ENCODE measurements at places on chromosomes 2 and 18.

DNA sequence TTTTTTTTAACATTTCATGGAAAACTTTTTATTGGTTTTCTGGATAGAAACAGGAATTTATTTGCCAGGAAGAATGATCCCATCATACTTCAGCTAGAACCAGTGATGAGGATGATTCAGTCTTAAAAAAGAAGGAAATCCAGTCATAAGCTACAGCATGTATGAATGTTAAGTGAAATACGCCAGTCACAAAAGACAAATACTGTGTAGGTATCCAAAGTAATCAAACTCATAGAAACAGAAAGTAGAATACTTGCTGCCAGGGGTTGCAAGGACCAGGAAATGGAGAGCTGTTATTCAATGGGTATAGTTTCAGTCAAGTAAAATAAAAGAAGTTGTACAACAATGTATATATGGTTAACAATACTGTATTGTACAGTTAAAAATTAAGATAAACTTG, 21.3 kb downstream of the PSME4 start:
- DNase-seq: no peak

- no peak for DNase-seq
Measured at GRCh38 chr2:9225806-9226205, 19.2 kb downstream of the ASAP2 start.

- DNase-seq: no peak
Measured at GRCh38 chr2:67888351-67889005, 174.3 kb downstream of the C1D start.

- DNase-seq: no peak
Measured at GRCh38 chr2:130380096-130380934, 24.5 kb downstream of the PTPN18 start.

DNA sequence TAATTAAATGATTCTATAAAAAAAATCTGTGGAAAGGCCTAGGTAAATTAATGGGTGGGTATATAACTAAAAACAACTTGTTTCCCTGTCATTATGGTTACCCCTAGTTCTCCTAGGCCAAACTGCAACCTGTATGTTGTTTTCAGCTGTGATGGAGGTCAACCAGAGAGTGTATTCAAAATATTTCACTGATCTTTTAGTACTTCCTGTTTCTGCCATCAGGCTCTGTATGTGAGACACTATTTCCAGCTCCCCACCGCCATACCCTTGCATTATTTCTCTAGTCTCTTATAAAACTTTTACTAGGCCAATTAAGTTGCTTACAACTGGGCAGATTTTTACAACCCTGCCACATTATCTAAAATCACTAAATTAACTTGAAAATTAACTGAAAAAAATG, 21.0 kb upstream of the CDKL4 start:
- no peak for DNase-seq

GRCh38 chr18:76401498-76401897, 93.5 kb downstream of the ZNF516 start:
- DNase-seq: no peak

- DNase-seq: peak; percentile 61
Measured at GRCh38 chr2:240561325-240561971, 1.3 kb downstream of the DUSP28 start.

DNA sequence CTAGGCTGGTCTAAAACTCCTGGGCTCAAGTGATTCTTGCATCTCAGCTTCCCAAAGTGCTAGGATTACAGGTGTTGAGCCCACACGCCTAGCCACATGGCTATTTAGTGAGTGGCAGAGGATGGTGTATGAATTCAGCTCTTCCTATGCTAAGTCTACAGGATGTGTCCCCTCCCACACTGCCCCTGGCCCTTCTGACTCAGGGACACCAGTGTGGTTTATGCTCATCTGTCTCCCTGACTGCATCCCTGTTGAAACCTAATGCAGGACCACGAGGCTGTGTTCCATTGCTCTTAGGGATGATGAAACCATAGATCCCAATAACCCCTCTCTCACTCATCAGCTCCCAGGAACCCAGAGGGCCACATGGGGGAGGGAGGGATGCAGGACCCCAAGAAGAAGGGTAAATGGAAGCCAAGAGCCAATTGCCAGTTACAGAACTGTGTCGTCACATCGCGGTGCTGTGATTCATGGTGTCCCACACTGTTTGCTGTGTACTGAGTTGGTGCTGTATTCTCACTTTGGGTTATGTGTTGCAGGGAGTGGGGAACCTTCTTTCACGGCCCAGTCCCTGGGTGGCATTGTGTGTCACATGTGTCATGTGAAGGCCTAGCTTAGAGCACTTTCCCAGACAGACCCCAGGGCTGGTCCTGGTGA, 102.9 kb upstream of the HAAO start:
- no peak for DNase-seq

GRCh38 chr2:235654103-235654813, 160.4 kb downstream of the AGAP1 start:
- no peak for DNase-seq

DNA sequence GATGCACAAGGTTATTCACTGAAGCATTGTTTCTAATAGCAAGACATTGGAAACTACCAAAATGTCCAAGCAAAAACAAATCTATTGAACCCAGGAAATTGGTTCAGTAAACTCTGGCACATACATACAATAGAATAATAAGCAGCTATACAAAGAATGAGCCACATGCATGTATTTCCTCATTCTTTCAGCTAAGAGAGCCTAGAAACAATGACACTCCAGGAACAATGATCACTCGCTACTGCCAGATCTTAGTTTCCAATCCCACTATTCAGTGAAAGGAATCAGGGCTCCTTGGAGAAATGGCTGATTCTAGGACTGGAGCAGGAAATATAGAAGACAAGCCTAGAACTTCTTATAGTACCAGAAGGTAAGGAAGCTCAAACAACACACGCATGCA, 221.9 kb upstream of the AGAP1 start:
- no peak for DNase-seq

DNA sequence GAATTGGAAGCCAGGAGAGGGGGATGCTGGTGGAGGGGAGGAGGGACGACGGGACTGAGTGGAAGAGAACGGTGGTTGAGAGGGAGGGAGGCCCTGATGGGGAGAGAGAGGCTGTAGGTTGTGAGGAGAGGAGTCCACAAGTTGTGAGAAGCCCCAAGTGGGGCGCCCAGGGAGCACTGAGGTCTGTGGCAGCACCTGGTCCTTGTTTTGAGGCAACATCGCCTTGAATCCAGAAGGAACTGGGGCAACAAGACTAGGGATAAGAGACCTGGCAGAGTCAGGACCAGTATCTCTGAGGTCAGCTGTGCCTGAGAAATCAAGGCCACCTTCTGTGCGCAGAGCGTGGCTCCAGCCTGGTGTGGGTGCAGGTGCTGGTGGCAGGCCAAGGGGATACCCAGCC, 1.1 kb downstream of the PRR30 start:
- no peak for DNase-seq

- DNase-seq: no peak
Measured at GRCh38 chr18:45284174-45284573, 331.1 kb upstream of the SLC14A2 start.

DNA sequence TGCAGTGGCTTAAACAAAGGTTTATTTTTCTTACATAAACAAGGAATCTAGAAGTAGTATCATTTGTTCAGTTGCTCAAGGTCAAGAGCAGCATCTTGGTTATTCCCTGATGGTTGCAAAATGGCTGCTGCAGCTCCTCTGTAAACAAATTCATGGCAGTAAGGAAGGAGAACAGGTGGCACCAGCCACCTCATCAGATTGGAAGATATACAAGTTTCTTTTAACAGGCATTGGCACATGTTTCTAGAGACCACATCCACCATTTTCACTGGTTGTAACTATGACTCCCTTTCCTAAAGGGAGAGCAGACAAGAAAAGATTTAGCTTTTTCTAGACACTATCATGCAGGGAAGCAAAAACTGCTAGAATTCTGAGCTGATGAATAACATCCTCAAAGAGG, 46.3 kb downstream of the PKDCC start:
- DNase-seq: no peak

DNA sequence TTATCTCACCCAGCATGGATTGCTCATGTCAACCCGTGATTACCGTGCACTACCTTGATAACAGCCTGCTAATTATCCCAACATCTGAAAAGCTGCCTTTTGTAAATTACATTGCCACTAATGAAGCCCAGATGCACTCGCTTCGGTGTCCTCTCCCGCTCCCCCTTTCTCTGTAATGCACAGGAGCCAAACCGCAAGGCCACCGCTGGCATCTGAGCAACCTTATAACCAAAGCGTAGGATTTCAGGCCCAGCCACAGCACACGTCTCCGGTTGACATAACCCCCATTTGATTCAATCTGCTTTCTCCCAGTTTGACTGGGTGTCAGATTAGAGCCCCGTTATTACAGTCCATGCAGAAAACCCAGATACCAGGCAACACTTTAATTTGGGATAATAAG, 341.2 kb downstream of the ALK start:
- no peak for DNase-seq

DNA sequence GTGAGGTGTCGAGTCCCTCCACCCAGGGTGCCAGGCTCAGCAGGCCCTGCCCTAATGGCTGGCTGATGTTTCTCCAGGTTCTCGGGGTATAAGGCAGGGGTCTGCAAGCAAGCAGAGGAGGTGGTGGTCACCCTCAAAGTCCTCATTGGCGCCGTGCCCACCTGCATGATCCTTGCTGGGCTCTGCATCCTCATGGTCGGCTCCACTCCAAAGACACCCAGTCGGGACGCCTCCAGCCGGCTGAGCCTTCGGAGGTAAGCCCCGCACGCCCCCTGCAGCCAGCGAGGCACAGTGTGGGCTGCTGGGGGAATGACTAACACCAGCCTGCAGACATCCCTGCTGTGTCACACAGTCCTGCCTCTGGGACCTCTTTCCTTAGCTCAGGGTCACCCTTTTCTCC, 14.1 kb downstream of the MFSD2B start:
- no peak for DNase-seq
